MV-4-11 (cell line): ENCODE measurements at places on chromosomes 12 and 14.

DNA sequence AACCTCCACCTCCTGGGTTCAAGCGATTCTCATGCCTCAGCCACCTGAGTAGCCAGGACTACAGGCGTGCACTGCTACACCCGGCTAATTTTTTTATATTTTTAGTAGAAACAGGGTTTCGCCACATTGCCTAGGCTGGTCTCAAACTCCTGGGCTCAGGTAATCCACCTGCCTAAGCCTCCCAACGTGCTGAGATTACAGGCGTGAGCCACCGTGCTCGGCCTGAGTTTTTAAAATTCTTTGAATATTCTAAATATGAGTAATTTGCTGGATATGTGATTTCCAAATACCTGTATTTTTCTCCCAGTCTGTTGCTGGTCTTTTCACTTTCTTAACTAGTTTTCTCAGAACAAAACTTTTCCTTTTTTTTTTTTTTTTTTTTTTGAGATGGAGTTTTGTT lies 27.4 kb downstream of the GIT2 start:
- no peak for DNase-seq

- DNase-seq: no peak
These were observed 4.4 kb upstream of the P2RX4 start for GRCh38 chr12:121205491-121205890.

DNA sequence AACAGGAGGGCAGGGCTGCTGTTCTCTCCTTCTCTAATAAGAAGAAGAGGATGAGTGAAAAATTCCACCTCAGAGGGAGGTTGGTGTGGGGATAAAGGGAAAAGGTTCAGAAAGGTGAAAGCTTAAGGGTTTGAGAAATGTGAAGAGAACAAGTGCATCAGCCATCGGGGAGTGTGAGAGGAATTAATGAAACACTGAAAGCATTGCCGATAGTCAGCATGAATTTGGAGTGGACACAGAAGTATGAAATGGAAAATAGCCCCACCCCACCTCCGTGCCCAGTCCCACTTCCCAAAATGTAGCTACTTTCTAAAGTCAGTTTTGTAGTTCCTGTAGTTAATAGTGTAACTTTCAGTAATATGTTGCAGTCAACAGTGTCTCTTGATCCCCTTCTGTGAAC lies 33.4 kb downstream of the DIP2B start:
- peak; percentile 52 for DNase-seq

GRCh38 chr14:28163233-28163632 lies 603.4 kb upstream of the FOXG1 start:
- no peak for DNase-seq

- no peak for DNase-seq
These were observed 18.3 kb downstream of the IL26 start for GRCh38 chr12:68207276-68207675.

GRCh38 chr12:24902511-24903328 lies 46.2 kb downstream of the BCAT1 start:
- DNase-seq: no peak

- DNase-seq: no peak
These were observed 29.0 kb downstream of the LGMN start for GRCh38 chr14:92719421-92719820.

- DNase-seq: no peak
These were observed 73.8 kb downstream of the GPR135 start for GRCh38 chr14:59391388-59391787.

GRCh38 chr14:47269756-47270492 lies 405.5 kb downstream of the MDGA2 start:
- no peak for DNase-seq

- DNase-seq: no peak
These were observed 9.0 kb downstream of the MARS1 start for GRCh38 chr12:57496822-57497221.

- DNase-seq: peak; percentile 78
These were observed 51.9 kb downstream of the DAAM1 start for GRCh38 chr14:59240356-59240755.

DNA sequence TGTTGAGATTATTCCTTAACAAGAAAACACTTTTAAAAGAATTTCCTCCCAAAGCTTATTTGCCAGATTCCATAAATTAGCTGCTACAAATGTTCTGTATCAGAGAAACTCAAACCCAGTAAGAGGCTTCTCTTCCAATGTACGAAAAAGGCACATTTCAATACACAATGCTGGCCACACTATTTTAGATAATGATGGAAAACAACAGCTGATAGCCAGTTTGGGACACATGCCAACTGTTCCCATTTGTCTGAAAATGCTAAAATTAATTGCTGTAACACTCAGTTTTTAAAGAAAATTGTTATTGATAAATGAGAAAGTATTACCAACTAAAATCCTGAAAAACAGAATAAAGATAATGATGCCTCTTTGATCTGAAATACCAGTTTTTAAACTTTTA lies 4.4 kb downstream of the CFL2 start:
- no peak for DNase-seq

DNA sequence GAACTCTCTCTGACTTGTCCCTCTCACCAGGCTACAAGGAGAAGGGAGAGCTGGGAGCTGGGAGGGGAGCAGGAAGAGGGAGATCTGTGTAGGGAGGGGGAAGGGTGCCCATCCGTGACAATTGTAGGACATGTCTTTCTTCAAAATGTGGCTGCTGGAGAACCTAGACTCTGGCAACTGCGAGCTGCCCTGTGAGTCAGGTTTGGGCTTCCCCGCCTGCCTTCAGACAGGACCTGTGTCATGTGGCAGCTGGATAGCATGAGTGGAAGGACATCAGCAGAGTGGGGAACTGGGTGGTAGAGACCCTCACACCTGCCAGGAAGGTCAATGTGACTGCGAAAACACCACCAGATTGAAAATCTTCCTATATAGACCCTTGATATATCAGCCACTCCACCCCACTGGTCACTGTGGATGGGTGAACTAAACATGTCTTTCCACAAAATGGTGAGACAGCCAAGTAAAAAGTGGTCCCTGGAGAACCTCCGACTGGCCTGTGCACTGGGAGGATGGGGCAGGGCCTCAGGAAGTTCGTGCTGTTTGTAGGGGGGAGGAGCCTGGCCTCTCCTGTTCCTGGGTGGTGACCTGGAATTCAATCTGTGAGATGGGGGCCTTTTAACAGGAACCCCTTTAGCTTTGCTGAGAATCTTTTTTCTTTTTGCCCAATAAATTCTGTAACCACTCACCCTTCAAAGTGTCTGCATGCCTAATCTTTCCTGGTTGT lies 62.2 kb upstream of the CAPRIN2 start:
- DNase-seq: no peak

- peak; percentile 41 for DNase-seq
These were observed at the start of gene GALNT6 for GRCh38 chr12:51391283-51392123. Gene GALNT6, minus strand, starts transcription at chr12:51391406. Its CDS starts 11,625 bp downstream, at chr12:51379781.

DNA sequence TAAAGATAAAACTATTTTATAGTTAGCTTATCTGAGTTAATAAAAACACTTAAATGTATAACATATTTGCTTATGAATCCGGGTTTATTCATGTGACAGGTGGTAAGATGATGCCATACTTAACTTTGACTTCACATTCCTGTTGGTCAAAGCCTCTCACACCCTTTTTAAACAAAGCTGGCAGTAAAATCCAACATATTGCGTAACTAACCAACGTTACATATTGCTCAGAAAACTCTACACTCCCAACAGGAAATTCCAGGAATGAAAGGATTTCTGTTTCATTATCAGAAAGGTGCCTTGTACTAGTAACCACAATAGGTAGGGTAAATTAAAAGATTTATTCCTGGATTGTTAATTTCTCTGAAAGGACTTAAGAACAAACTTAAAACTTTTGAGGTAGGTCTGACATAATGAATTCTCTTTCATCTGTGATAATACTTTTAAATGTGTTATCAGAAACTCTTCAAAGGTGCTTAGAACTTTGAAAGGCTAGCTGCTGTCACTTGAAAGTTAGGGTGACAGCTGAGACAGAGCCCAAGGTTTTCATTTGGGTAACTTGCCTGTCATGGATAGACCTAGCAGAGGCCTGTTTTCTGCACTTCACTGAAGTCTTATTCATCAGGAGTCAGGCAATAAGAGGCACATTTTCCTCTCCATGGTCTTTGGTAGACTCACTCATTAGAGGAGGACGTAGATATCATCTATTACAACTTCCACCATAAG lies 23.8 kb upstream of the CATSPERB start:
- DNase-seq: no peak

- peak; percentile 58 for DNase-seq
These were observed 73.0 kb downstream of the CIT start for GRCh38 chr12:119804011-119804641.

DNA sequence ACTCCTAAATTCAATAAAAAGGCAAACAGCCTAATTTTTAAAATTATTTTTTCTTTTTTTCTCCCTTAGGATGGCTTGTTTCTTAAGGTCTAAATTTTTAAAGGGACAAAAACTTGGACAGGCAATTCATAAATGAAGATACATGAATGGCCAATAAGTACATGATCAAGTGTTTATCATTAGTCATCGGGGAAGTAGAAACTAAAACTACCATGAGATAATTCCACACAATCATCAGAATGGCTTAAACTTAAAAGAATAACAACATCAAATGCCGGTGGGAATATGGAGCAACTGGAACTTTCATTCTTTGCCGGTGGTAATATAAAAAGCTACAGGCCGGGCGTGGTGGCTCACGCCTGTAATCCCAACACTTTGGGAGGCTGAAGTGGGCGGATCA lies 29.1 kb downstream of the MOK start:
- no peak for DNase-seq

GRCh38 chr12:66724026-66724425 lies 45.1 kb upstream of the GRIP1 start:
- no peak for DNase-seq

DNA sequence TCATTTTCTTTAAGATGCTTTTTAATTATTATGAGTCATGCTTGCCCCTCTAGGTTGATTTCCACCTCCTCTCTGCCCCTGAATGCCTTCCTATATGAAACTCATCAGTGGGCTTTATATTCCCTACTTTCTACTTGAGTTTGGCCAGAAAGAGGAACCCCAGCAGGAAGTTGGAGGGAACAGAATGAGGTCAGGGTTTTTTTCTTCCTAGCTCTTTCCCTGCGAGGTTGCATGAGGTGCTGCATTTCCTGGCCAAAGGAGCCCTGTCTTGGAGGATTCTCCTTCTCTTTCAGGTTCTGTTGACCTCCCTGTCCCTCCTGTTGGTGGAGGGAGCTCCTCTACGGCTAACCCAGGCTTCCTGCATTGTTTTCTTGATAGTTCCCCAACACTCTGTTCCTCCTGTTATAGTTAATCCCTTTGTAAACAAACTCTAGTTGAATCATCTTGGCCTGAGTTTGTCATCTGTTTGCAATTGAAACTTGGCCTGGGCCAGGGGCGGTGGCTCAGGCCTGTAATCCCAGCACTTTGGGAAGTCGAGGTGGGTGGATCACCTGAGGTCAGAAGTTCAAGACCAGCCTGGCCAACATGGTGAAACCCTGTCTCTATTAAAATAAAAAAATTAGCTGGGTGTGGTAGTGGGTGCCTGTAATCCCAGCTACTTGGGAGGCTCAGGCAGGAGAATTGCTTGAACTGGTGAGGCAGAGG lies 15.3 kb upstream of the SPIC start:
- DNase-seq: peak; percentile 57

GRCh38 chr14:94356379-94357056 lies 31.9 kb downstream of the SERPINA1 start:
- no peak for DNase-seq

DNA sequence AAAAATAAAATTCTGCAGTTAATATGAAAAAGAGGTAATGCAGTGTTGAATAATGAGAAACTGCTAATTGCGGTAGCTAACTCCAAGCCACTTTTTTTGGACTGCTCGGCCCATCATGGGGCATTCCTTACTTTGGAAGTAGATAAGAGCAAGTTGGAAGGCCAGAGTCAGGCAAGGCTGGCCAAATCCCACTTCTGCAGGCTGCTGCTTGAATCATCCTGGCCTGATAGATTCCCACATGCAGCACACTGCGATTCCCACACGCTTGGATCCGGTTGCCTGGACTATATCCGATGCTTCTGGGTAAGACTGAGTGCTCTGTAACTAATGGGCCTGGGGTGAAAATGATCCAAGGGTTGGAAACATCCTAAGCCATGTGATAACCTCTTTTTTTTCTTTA lies 10.6 kb downstream of the EIF2B2 start:
- no peak for DNase-seq

DNA sequence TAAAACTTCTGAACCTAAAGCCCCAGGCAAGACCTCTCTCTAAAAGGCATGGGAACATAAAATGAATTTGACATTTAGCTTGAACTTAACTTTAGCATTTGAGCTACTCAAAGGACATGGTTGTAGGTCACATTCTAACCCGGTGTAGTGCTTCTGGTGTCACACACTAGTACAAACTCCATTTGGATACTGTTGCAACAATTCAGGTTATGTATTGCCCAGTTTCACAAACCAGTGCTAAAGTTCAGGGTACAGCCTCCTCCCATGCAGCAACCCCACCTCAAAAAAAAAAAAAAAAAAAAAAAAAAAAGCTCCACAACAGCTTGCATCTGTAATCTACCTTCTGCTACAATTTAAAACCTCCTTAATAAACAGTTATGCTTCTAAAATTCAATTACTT lies 7.8 kb downstream of the PPTC7 start:
- DNase-seq: no peak

DNA sequence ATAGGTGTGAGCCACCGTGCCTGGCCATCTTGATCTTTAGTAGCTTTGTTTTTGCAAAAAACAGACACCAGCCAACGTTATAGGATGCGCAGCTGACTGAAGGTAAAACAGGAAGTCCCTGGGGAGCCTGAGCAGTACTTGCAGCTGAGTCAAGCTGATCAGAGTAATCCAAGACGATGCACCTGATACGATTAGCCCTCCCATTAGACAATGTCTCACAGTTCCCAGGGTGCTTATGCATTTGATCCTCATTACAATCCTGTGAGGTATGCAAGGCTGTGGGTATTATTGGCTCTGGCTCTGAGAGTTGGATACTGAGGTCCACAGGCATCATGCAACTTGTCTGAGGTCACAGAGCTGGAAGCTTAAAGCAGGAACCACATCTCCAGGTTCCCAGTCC lies 8.1 kb downstream of the KRT18 start:
- DNase-seq: no peak

- DNase-seq: no peak
These were observed 842 bp downstream of the OAS2 start for GRCh38 chr12:112979041-112979680.

- no peak for DNase-seq
These were observed 32.0 kb downstream of the RFLNA start for GRCh38 chr12:124326871-124327270.

DNA sequence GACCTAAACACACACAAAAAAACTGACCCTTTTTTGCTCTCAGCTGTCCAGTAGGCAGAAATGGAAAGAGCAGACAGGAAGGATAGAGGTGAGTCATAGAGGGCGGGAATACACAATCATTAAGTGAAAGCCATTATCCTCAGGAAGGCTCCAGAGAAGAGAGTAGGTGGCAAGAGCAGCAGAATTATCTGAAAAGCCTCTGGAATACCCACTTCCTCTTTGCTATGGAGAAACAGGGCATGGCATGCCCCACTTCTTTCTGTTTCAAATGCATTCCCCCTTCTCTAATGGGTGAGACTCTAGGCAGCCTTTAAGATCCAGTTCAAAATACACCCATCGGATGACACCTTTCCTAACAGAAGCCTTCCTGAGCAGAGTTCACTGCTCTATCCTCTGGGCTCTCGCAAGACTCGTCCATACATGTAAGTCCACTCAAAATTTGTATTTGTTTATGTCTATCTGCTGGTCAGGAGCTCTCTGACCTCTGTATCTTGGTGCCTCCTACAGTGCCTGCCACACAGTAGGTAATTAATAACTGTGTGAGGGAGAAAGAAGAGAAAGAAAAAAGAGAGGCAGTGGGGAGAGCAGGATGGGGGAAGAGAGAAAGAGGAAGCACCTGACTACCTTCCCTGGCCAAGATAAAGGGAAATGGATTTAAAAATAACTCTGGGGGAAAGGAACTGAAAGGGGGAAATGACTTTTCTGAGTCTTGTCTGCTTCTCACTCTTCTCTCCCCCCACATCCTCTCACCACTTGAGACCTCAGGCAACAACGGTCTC lies 8.5 kb downstream of the KLHL33 start:
- peak; percentile 98 for DNase-seq

- peak; percentile 62 for DNase-seq
These were observed 9.3 kb downstream of the CCDC196 start for GRCh38 chr14:66495218-66496098.
